ENCODE measurements at places on chromosomes 4 and X. TPM values are rescaled to one million over a fixed set of nuclear protein-coding genes. Genes with fewer than 3 reads are reported as not detected.

- no peak for DNase-seq
Observed at GRCh38 chr4:140260227-140260626, 106.2 kb upstream of the MAML3 start.

DNA sequence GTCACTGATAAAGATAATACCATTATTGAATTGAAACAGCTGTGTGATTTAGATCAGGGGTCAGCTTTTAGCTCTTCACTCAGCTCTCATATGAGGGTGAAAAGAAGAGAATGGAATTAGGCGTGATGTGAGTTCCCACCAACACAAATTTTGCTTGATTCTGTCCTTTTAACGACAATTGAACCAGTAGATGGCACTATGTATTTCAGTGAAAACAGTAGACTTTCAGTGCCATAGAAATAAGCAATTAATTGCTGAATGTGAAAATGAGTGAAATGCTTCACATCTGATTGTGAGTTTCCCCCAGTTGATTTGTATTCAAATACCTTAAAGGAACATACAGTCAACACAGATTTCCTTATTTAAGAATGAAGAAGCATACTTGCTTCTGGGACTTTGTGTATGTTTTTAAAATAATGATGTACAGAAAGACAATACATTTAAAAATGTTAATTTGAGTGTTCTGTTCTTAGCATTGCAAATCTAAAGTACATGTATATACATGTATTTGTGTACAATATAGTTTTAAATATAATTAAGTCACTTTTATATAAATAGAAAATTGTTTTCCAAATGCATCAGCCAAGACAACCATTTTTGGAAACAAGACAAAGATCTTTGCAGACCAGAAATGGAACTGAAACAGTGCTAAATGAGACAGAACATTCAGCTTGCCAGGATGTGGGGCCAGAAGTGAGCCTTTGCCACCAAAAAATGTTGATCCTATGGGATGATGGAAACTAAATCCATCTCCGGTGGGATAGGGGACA, 178.8 kb downstream of the SNCA start:
- no peak for DNase-seq

The NAT8L gene
- 82.9 TPM for total RNA-seq

DNA sequence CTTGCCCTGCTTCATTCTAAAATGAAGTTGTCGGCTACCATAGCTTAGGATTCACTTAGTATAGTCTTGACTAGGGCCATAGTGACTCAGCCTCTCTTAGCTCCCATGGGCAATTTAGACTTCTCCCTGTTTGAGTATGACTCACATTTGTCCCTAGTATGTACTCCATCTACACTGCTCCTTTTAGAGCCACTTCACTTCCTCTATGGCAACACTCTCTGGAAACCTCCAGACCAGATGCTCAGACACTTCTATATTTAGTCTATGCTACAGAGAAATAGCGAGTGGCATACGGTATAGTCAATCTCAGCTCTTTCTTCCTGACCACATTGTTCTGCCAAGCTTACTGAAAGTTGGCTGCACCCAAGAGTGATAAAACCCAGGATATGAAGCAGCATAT, 11.2 kb downstream of the MEPE start:
- no peak for DNase-seq

DNA sequence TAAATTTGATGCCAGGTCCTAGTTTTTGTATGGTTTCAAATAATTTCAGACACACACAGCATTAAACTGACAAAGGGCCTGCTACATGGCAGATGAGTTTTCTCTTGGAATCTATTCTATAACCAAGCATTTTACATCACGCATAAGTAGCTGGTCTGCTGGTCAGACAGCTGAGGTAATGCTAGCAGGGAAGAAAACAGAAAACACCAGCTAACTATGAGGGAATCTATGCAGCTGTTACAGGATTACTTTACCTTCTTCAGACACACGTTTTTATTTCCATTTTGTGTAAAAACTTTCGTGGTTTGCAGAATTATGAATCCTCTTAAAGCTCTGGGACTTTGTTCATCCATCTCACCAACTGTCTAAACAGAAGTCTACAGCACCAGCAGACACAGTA, 42.0 kb downstream of the MFAP3L start:
- DNase-seq = no peak

DNA sequence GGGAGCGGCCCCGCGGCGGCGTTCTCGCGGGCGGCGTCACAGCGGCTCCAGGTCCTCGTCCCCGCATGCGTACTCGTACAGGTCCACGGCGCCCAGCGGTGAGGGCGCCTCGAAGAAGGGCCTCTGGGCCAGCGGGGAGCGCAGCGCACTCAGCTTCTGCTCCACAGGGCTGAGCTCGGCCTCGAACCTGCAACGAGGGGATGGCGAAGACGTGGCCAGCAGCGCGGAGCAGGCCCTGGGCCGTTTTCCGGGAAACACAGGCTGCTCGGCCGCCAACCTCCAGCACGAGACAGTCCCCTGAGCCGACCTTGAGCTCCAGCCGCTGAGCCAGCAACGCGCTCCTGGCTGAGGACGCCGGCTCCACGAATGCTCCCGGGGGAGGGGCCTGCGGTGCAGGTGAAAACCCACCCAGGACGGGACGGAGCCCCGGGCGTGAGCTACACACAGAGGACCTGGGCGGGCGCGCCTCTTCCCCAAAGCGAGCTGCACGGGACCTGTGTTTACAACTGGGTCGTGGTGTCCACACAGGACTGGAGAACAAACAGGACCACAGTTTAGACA, 15.8 kb upstream of the GTPBP6 start:
- DNase-seq = no peak

DNA sequence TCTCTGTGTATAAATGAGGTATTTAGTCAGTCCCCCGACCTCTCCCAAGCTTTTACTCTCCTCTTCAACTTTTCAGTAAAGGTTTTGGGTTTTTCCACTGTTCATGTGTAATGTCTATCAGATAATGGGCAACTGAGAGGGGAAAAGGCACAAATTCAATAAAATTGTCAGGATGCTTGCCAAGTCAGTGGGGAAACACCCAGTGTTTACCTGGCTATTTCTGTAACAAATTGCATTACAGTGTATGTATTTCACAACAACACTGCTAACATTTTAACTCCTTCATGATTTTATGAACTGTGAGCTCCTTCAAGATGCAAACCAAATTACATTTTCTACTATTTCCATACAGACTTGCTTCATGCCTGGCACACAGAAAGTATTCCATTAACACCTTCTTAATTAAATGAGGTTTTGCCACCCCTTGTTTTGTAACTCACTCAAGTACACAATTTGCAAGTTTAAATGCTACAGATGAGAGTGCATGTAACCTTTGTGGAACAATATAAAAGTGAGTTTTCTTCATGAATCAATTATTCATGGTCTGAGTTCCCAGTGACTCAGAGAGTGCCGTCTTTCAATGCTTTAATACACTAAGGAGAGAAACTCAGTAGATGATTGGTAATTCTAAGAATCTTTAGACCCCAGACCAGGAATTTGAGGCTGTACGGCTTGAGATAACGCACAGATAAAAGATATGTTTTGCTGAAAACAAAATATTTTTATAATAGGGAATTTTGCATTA, 149.8 kb upstream of the TLL1 start:
- DNase-seq = no peak

The ASMT gene
- 0.55 TPM for total RNA-seq

DNA sequence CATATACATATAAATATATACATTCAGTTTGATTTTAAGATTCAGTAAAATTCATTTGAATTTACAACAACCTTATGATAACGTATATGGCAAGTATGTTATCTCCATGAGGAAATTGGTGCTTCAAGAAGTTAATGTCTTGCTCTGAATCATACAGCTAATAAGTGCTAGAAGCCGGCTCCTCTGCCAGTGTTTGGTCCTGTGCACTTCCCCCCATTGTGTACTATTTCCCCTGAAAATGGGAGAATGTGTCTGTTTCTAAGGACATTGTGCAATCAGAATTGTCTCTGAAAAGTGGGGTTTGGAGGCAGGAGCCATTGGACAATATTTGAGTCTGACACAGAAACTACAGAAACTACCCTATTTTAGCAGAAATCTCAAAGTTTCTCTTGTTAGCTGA, 135.9 kb downstream of the CPE start:
- no peak for DNase-seq

DNA sequence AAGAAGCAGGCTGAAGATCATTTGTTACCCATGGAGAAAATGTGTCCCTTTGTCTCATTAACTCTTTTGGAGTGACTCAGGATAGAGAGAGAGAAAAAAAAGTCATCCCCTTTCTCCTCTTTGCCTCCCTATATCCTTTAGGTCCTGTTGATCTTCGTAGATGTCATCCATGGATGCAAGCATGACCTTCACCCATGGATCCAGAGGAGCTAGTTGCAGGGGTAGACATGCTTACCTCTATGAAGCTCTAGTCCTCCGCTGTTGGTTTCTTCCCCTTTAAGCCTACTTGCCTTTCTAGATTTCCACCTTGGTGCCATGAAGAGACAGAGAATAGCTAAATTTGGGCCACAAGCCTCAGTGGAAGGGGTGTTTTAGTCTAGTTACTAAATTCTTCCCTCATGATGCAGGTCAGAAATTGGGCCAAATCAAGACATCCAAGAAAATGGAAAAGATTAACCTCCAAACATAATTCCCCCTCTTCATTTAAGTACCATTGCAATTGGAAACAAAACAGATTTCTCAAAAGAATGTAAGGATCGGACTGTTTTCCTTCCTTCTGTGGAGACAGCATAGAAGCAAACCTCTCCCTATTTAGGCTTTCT, 178.4 kb downstream of the TECRL start:
- peak; percentile 15 for DNase-seq

GRCh38 chr4:17605236-17605635, 9.2 kb upstream of the MED28 start:
- no peak for DNase-seq

DNA sequence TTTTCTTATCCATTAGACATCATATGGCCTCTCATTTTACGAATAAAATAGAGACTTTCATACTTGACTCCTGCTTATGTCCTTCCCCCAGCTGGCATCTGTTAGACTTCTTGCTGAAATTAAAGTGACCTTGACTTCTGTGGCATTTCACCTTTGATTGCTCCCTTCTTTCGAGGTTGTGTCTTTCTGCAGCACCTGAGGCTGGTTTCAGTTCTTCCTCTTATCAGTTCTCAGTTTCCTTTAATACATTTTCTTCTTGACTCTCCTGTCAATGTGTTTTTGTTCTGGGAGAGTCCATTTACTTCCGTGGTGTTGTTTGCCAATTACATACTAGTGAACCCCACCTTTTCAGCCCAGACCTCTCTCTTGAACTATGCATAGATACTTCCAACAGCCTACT, 81.6 kb downstream of the RBPJ start:
- no peak for DNase-seq

GRCh38 chrX:72026341-72027023, 105.2 kb downstream of the RTL5 start:
- no peak for DNase-seq

- no peak for DNase-seq
Observed at GRCh38 chr4:103073792-103074438, 2.6 kb downstream of the SLC9B2 start.

DNA sequence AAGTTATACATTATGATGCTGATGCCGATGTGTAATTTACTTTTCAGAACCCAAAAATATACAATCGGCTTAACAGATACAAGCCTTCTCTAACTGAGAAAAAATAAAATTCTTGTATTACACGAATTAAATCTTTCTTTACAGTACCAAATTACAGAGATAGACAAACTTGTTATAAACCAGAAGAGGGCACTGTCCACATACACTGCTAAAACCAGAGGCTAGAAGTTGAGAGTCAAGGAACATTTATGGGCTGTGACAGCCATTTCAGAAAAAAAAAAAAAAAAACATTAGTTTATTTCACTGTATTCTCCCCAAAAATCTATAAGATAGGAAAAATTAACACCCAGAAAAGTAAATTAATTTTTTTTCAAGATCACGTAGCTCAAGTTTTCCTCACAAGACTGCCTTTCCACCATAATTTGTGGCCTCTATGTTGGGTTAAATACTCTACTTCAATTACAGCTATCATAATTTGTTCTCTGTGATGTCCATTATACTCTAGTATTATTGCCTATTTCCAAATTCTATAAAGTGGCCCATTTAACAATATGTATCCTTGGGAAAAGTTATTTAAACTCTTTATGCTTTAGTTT, 12.0 kb downstream of the EREG start:
- no peak for DNase-seq

GRCh38 chr4:52038103-52038912, at the start of gene SGCB:
Gene SGCB, minus strand, starts transcription at chr4:52038299. Its CDS starts 40 bp downstream, at chr4:52038259.
- DNase-seq = peak; percentile 80

DNA sequence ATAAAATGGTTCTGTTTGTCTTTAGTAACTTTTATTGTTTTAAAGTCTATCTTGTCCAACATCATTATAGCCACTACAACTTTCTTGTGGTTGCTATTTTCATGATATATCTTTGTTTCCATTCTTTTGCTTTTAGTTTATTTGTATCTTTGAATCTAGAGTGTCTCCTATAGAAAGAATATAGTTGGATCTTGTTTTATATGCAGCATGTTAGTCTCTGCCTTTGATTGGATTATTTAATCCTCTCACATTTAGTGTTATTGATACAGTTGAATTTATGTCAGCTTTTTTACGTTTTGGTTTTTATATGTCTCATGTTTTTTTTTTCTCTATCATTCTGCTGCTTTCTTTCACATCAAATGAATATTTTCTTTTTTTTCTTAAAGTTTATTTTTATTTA, 98.1 kb downstream of the VSIG4 start:
- no peak for DNase-seq

DNA sequence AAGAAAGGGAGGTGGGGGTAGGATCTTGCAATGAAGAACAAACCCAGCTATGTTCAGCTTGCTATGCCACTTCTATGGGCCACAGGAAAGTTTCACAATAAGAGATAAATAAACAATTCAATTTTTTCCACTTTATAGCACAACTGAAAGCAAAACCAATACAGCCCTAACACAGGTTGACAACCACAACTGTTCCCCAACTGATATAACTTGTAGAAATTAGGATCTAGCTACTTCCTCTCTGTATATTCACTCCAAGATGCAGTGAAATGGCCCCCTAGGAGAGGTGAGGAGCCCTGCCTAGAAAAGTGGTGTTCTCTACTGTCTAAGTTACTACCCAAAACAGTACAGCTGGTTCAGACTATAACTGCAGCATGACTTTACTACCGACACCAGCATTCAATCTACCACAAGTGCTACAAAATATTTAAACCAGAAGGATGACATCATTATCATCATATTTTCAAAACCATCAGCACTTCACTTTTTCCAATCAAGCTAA, 77.0 kb downstream of the FBXW7 start:
- no peak for DNase-seq

DNA sequence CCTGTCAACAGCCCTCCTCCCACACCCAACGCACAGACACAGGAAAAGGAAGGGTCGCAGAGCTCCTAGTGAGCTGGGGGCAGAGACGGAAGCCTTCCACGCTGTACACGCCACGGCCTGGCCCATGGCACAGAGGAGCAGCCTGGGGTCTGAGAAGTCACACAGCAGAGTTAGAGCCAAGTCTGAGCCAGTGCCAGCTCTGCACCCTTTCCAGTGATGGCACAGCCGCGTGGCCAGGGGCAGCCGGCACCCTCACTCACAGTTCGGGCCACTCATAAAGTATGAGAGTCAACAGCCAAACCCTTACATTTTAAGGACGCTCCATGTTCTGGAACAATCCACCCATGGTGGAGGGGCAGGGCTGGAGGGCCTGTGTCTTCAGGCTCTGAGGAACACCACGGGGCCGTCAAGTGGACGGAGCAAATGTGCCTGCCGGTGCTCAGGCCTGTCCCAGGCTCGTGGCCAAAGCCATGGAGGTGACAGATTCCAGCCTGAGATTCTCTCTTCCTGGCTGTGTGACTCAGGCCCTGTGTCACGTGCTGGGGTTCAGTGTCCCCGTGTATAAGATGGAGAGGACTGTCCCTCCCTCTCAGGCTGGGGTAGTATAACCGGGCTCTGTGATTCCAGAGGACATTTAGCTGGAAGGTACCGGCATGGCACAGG, 91.2 kb downstream of the ABLIM2 start:
- no peak for DNase-seq

GRCh38 chrX:10117864-10118377, 38.9 kb upstream of the CLCN4 start:
- DNase-seq = no peak

The CT45A1 gene
- 11.9 TPM for total RNA-seq

The PDZD4 gene
- 17.2 TPM for total RNA-seq
